Smooth muscle cell of the umbilical artery (primary cell): ENCODE measurements at places on chromosomes 4 and X. TPM values are rescaled to one million over a fixed set of nuclear protein-coding genes. Genes with fewer than 3 reads are reported as not detected.

Gene FAM236B
- total RNA-seq, result not detected in 2 replicates

Gene TRIM75
- not detected in 2 replicates for total RNA-seq

Gene RWDD4
- total RNA-seq, result 21.7 and 28.6 TPM in 2 replicates

Gene CSAG2
- total RNA-seq, result not detected in 2 replicates

Gene ADH7
- total RNA-seq, result not detected in 2 replicates

Gene GABRA4
- not detected in 2 replicates for total RNA-seq

Gene C4orf54
- total RNA-seq, result under 0.01 TPM in 1 of 2 replicates, not detected in the other

Gene GC
- total RNA-seq, result not detected in 2 replicates

Gene TMPRSS11E
- under 0.01 and 0.05 TPM in 2 replicates for total RNA-seq

Gene USP17L15
- not detected in 2 replicates for total RNA-seq

Gene GJB1
- total RNA-seq, result not detected in 2 replicates

Gene PAPSS1
- total RNA-seq, result 90.3 and 112 TPM in 2 replicates

Gene UBA6
- total RNA-seq, result 311 and 532 TPM in 2 replicates

Gene NXT2
- 7.8 and 11.6 TPM in 2 replicates for total RNA-seq

Gene MAPK10
- total RNA-seq, result 3.6 and 4.2 TPM in 2 replicates

Gene PDCL2
- not detected in 2 replicates for total RNA-seq

Gene SPANXN4
- total RNA-seq, result not detected in 2 replicates

Gene SPANXA2
- total RNA-seq, result not detected in 2 replicates

Gene SPACA5
- total RNA-seq, result not detected in 2 replicates

Gene OPN1MW3
- total RNA-seq, result not detected in 2 replicates

Gene DDX53
- total RNA-seq, result not detected in 2 replicates

Gene TCEAL7
- 15.9 and 26.1 TPM in 2 replicates for total RNA-seq

Gene MXRA5
- total RNA-seq, result 6.6 and 60.6 TPM in 2 replicates

Gene GRK4
- total RNA-seq, result 3.8 and 6.5 TPM in 2 replicates

Gene PDZD11
- total RNA-seq, result 41.6 and 44.8 TPM in 2 replicates

Gene MMRN1
- total RNA-seq, result 0.42 and 1.2 TPM in 2 replicates

Gene HTR2C
- total RNA-seq, result not detected in 2 replicates

Gene DUX4
- not detected in 2 replicates for total RNA-seq

Gene PPP2R3B
- total RNA-seq, result 14.0 and 19.1 TPM in 2 replicates

Gene TRIM61
- 3.0 and 6.8 TPM in 2 replicates for total RNA-seq

Gene SULT1E1
- total RNA-seq, result 7.5 and 9.2 TPM in 2 replicates

Gene MAP9
- 16.3 and 20.0 TPM in 2 replicates for total RNA-seq

Gene LEF1
- total RNA-seq, result under 0.01 and 0.28 TPM in 2 replicates

Gene CACNA1F
- total RNA-seq, result not detected in 2 replicates

Gene TMEM154
- total RNA-seq, result 4.8 and 9.8 TPM in 2 replicates
